Stimulated activated CD4-positive, alpha-beta T cell treated with anti-CD3 and anti-CD28 coated beads, Interleukin-12 subunit alpha, Interleukin-12 subunit beta, amount 100 ng/mL, for 24 hours (primary cell): ENCODE measurements at places on chromosomes 16 and 17.

GRCh38 chr16:65661558-65661957 lies 539.7 kb upstream of the CDH11 start:
- DNase-seq, result no peak

GRCh38 chr17:41624208-41625101 lies at the start of gene KRT17:
Gene KRT17, minus strand, starts transcription at chr17:41624575. Its CDS starts 66 bp downstream, at chr17:41624509.
- DNase-seq, result no peak

DNA sequence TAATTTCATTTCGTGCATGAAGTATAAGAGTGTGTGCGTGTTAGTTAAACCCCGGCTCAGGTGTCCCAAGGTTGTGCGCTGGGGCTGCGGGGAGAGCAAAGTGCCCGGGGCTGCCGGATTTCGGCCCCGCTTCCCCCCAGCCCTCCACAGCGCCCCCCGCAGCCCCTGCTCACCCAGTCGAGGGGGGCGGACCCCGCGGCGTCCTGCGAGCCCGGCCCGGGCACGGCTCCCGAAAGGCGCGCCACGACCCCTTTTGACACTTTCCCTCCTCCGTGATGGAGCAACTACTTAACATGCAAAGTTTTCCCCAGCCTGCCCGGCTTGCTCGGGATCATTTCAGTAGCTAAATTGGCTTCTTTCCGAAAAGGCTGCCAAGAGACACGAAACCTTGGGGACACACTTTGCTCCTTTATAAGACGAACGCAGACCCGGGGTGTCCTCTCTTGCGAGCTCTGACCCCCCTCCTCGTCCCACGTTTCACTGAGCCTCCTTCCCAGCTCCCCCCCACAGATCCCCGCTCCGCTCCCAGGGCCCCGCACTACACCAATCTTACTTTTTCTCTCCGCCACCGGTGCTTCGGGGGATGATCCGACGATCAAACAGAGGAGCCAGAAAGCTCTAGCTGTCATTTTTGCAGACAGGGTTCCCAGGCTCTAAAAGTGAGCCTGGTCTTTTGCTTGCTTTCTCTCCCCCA lies 552 bp downstream of the C17orf58 start:
- DNase-seq, result no peak

- no peak for DNase-seq
Measured at GRCh38 chr16:12124742-12125141, 148.2 kb downstream of the SNX29 start.

GRCh38 chr17:51533821-51534220 lies 273.5 kb downstream of the UTP18 start:
- DNase-seq, result no peak

DNA sequence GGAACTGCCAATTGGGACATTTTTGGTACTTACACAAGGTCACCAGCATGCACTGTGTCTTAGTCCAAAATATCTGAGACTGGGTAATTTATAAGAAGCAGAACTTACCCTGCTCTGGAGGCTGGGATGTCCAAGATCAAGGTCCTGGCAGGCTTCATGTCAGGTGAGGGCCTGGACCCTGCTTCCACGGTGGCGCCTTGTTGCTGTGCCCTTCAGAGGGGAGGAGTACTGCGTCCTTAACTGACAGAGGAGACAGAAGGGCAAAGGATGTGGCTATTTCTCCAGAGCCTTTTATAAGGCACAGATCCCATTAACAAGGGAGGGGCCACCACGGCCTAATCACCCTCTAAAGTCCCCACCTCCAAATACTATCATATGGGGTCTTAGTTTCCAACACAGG lies 178.9 kb downstream of the C16orf95 start:
- DNase-seq, result no peak

GRCh38 chr17:76553178-76553908 lies 13.5 kb downstream of the PRCD start:
- DNase-seq, result no peak

GRCh38 chr17:16923097-16923903 lies 48.6 kb downstream of the TNFRSF13B start:
- DNase-seq, result no peak

- DNase-seq, result no peak
Measured at GRCh38 chr16:50539822-50540710, 8.1 kb upstream of the NKD1 start.

DNA sequence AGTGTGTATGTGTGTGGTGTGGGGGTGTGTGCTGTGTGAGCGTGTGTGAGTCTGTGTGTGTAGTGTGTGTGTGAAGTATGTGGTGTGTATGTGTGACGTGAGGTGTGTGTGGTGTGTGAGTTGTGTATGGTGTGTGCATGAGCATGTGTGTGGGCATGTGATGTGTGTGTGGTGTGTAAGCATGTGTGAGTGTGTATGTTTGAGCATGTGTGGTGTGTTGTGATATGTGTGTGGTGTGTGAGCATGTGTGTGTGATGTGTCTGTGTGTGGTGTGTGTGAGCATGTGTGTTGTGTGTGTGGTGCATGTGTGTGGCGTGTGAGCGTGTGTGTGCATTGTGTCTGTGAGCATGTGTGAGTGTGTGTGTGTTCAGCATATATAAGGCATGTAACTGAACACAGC lies 20.9 kb downstream of the MAPT start:
- DNase-seq, result no peak

- no peak for DNase-seq
Measured at GRCh38 chr16:82236415-82236814, 66.4 kb upstream of the MPHOSPH6 start.

DNA sequence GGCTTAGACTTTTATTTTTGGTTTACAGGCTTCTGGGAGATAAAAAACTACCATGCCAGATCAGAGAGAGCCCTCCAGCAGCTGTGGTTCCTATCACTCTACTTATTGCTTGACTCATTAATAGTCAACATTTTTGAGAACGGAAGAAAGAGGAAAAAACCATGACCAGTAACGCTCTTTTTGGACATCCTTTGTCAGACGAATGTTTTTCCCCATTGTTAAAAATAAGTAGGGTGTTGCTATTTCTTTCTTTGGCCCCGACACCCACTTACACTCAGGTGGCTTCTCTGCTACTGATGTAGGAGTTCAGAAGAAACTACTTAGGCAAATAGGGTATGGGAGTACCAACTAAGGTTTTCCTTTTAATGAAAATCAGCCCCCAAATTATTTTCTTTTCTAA lies 27.5 kb downstream of the TVP23A start:
- no peak for DNase-seq

DNA sequence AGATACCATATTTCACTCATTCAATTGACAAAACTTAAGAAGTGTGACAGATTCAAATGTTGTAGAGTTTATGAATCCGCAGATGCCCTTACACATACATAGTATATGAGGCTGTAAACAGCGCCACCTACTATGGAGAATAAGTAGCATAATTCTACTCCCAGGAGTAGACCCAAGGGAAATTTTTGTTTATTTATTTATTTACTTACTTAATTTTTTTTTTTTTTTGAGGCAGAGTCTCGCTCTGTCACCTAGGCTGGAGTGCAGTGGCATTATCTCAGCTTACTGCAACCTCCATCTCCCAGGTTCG lies 35.5 kb downstream of the GAN start:
- DNase-seq, result no peak

DNA sequence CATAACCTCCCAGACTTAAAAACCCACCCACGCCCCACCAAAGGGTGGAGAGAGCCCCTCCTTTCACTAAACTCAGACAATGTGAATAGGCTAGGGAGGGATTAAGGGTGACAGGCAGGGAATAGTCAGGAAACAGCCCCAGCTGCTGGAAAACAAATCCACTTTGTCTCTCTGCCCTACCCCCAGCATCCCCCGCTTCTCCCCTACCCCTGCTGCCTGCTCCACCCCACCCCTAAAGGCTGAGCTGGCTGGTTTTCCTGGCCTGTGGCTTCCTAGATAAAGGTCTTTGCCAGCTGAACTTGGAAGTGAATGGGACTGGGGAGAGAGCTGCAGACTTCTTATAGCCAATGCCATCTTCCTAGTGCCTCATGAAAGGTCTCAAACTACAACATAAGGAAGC lies 15.0 kb downstream of the CAVIN1 start:
- DNase-seq, result no peak

DNA sequence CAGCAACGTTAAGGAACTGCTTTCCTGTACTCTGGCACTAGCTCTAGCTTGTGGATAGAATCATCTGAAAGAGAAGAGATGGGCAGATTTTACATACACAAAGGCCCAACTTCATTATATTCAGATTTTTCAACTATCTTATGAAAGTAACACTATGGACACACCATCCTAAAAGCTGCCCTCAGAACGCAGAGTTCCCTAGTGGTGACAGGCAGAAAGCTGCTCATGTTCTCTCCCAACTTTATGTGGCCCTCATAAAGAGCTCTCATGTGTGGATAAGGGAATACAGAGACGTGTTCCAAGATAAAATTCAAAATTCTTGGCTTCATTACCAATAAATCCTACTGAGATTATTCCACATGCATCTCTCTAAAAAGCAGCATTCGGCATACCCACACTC lies 1.5 kb downstream of the CFAP20 start:
- DNase-seq, result no peak

DNA sequence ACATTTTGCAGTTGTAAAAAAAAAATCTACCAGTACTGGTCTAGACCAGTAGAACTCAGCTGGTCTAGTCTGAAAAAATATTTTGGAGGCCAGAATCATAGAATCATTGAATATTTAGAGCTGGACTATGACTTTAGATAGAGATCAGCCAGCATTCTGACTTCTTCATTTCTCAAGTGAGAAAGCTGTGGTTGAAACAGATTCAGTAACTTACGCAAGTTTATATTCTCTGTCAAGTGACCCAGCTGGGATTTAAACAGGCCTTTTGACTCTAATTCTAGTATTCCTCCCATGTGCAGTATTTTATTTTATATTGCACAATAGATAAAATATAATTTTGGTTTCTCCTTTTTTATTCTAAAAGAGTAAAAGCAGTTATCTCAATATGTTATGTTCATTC lies 4.9 kb downstream of the TNRC6A start:
- DNase-seq, result no peak

- no peak for DNase-seq
Measured at GRCh38 chr17:75652934-75653549, 13.9 kb downstream of the RECQL5 start.

- no peak for DNase-seq
Measured at GRCh38 chr17:5304636-5305035, 22.6 kb downstream of the RABEP1 start.

- DNase-seq, result no peak
Measured at GRCh38 chr17:39617100-39617445, 9.4 kb upstream of the NEUROD2 start.

DNA sequence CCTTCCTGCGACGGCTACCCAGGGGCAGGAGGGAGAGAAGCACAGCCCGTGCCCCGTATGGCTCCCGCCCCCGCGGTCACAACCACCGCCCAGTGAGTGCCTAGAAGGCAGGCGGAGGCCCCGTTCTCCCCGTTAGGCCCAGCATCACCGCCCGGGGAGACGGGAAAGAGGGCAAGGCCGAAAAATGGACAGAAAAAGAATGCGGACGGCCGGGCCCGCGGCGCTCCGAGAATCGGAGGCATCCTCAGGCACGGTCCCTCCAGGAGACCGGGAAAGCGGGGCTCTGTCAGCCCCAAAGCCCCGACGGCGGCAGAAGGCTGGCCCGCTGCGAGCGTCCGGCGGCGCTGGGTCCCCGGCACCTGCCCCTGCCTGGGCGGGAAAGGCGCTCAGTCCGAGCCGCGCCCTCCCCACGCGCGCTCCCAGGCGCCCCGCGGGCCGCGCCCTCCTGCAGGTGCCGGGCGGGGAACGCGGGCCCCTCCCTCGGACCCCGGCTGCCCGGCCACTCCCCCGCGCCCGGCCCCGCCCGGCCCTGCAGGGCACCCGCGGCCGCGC lies 407 bp downstream of the MCRIP1 start:
- DNase-seq, result peak; percentile 38

DNA sequence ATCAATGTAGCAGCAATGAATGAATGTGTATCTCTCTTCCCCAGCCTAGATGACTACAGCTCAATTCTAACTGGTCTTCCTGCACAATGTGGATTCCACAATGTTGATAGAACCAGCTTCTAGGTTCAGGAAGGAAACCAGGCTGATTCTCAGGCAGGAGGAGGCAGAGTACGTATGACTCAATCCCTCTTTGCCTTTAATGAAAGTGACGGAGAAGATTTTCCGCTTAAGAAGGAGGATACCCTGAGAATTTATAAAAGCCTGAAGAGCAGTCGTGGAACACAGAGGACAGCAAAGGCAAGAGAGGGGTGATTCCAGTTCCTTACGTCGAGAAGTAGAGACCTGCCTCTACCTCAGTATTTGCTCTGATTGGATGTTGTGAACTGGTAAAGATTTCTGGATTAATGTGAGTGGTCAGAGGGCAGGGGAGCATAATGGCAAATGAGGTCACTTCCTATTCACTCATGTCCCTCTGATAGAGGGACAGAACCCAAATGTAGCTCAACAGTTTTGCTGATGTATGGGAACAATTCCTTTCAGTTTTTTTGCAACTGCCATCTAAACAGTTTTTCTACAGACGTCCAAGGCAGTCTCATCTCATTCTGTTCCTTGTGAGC lies 15.0 kb upstream of the SLC16A11 start:
- no peak for DNase-seq

DNA sequence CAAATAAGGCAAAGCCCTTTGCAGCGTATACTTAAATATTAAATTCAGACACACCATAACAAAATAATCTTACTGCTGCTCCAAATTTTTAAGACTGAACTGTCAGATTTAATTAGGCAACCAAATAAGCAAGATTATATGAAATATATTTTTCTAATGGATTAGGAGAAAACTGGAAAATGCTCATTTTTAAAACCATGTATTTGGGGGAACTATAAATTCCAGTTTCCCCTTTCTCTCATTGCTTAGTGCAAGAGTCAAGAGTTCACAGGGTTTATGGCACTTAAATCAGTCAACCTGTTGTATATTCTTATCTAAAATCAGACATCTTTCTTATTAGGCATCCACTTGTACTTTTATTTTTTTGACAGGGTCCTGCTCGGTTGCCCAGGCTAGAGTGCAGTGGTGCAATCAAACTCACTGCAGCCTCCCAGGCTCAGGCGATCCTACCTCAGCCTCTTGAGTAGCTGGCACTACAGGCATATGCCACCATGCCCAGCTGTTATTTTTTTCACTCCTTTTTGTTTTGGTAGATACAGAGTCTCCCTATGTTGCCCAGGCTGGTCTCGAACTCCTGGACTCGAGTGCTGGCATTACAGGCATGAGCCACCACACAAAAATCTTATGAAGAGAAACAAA lies 2.1 kb upstream of the KANSL1 start:
- DNase-seq, result no peak

- no peak for DNase-seq
Measured at GRCh38 chr16:67241008-67241900, 6.0 kb downstream of the FHOD1 start.

- DNase-seq, result no peak
Measured at GRCh38 chr17:37828651-37829124, 83.8 kb upstream of the HNF1B start.

GRCh38 chr17:33375783-33376182 lies 82.7 kb upstream of the ASIC2 start:
- no peak for DNase-seq

DNA sequence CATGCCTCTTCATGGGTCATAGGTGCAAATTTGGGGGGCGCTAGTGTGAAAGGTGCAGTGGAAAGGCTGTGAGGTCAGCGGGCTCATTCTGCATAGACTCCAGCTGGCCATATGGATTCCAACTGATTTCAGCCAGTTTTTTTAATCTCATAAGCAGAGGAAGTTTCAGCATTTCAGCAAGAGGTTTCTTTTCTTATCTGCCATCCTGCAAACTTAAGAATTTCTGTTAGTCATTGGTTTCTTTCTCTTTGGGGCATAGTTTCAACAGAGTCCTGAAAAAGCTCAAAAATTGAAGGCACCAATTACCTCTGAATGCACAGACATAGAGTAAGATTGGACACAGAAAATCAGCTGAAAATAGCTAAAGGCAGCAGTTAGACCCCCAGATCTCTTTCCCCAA lies 16.2 kb upstream of the ALOX15 start:
- no peak for DNase-seq
